ENCODE measurements at places on chromosomes 13 and 19. TPM values are rescaled to one million over a fixed set of nuclear protein-coding genes. Genes with fewer than 3 reads are reported as not detected.

SERTM1 gene
- total RNA-seq, result 0.88 TPM

APLP1 gene
- total RNA-seq, result 618 TPM

KRTDAP gene
- total RNA-seq, result not detected

CEACAM16 gene
- not detected for total RNA-seq

ZNF763 gene
- 10.3 TPM for total RNA-seq

SOHLH2 gene
- total RNA-seq, result 0.78 TPM

ZFR2 gene
- 8.9 TPM for total RNA-seq

LAIR2 gene
- not detected for total RNA-seq

SLC25A15 gene
- 7.3 TPM for total RNA-seq

CGB5 gene
- total RNA-seq, result not detected

ZNF571 gene
- total RNA-seq, result 6.1 TPM

NBEA gene
- 48.3 TPM for total RNA-seq

MISP3 gene
- 2.2 TPM for total RNA-seq

METTL21C gene
- not detected for total RNA-seq

OVOL3 gene
- not detected for total RNA-seq

PINLYP gene
- 0.96 TPM for total RNA-seq
